ENCODE measurements at places on chromosomes 7 and 10. TPM values are rescaled to one million over a fixed set of nuclear protein-coding genes. Genes with fewer than 3 reads are reported as not detected.

The BTAF1 gene
- total RNA-seq = 24.6 TPM

The SEMA3D gene
- 0.95 TPM for total RNA-seq

The FGFBP3 gene
- 0.72 TPM for total RNA-seq

The KIF11 gene
- total RNA-seq = 19.2 TPM

The AGR3 gene
- not detected for total RNA-seq

The FBXO24 gene
- 0.55 TPM for total RNA-seq

The PLXDC2 gene
- not detected for total RNA-seq

The SPOCK2 gene
- 0.05 TPM for total RNA-seq

The STRIP2 gene
- 12.1 TPM for total RNA-seq

The PRKAR1B gene
- total RNA-seq = 13.9 TPM

The HIPK2 gene
- total RNA-seq = 21.2 TPM

The GRM8 gene
- not detected for total RNA-seq

The LEP gene
- not detected for total RNA-seq

GRCh38 chr10:79266543-79267312, 80.5 kb upstream of the PPIF start:
- DNase-seq = no peak

- DNase-seq = no peak
Observed at GRCh38 chr10:35359056-35359455, 22.7 kb downstream of the CCNY start.

DNA sequence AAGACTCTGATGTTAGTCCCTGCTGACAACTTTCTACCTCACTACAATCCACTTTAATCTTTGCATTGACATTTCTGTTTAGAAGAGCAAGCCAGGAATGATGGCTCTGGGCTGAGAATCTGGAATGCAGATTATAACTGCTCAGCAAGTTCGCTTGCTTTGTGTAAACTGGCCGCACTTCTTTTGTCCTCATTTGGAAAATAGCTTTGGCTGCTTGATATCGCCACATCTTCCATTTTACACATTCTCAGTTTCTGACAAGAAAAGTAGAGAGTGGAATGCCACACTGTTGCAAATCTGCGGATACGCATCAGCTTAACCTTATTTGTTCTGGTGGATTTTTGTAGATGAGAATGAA, 429.8 kb downstream of the KCNMA1 start:
- no peak for DNase-seq

DNA sequence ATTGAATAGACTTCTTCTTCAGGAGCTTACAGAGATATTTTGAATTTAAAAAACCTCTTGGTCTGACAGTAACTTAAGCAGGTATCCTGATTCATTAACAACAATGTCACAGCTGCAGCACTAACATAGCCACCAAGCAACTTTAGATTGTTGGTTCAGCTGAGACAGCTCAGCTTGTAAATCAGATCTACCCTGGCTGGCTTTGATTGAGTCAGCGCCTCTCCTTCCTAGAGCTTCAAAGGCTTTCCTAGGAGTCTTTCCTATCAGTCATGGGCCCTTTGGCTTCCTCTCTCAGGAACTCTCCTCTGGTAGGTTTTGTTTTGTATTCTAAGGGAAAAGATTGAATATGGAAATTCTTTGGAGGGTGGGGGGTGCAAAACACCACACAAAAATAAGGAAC, 70.7 kb upstream of the STEAP4 start:
- no peak for DNase-seq

GRCh38 chr7:1640376-1641172, 29.5 kb upstream of the ELFN1 start:
- peak; percentile 53 for DNase-seq

DNA sequence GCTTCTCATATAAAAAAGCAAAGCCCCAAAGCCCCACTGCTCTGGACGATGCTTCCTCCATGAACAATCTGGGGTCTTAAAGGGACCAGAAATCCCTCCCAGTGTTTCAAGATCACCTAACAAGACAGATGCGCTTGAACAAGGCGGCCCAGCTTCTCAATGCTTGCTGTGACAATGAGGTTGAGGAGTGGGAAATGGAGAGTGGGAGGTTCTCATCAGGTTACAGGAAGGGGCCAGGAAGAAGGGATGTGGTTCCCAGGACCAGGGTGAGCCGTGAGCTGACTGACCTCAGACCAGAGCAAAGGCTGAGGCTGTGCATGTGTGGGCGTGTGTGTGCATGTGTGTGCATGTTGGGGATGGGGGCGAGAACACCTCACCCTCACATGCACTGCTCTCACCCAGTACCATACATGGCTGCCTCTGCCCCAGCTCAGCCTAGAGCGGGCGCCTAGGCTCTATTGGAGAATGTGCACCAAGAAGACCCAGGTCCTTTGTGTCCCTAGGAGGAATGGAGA, 220.8 kb upstream of the GPR26 start:
- no peak for DNase-seq

GRCh38 chr10:91049988-91050360, 129.1 kb upstream of the ANKRD1 start:
- DNase-seq = peak; percentile 1

GRCh38 chr7:117766913-117767312, 106.3 kb downstream of the CTTNBP2 start:
- DNase-seq = no peak

GRCh38 chr7:31564661-31565060, 50.8 kb downstream of the ITPRID1 start:
- DNase-seq = no peak

DNA sequence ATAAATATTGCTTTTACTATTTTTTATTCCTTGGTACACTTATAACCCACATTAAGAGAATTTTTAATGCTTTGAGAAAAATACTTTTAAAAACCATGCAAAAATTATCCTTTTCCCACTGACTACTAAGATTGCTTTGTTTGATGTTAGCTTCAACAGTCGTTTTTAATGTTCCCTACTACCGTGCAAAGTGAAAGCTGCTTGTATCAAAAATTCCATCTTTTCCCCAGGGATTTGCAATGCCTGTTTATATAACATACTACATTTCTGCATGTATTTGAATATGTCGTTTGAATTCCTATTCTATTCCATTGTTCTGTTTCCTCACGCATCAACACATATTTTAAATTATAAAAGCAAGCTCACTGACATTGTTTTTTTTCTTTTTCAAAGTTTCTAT, 54.4 kb downstream of the TFPI2 start:
- peak; percentile 9 for DNase-seq

DNA sequence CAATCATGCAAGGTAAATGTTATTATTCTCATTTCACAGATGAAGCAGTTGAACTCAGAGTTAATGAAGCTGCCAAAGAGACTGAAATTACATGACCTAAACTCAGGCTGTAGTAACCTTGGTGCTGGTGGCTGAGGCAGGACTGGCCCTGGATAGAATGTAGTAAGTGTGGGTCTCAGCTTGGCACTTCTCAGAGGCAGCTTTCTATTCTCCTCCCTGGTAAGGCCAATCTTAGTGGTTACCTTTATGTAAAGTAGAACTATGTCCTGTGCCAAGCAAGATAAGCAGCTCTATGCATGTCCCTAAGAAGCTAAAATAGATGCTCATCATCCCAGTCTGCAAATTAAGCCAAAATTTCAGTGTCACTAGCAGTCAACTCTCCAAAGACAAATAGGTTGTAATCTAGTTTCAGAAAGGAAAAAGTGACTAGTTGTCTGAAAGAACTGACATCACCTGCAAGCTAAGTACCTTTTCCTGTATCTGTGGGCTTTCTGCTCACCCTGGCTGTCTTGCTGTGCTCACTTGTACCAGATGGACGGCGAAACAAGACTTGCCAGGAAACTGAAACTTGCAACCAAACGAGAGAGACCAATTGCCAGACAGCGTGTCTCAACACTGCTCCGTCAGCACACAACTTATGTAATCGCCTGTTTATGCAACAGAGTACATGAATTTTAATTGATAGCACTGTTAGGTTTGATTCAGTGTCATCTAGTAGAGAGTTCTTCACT, 43.7 kb downstream of the CH25H start:
- no peak for DNase-seq

DNA sequence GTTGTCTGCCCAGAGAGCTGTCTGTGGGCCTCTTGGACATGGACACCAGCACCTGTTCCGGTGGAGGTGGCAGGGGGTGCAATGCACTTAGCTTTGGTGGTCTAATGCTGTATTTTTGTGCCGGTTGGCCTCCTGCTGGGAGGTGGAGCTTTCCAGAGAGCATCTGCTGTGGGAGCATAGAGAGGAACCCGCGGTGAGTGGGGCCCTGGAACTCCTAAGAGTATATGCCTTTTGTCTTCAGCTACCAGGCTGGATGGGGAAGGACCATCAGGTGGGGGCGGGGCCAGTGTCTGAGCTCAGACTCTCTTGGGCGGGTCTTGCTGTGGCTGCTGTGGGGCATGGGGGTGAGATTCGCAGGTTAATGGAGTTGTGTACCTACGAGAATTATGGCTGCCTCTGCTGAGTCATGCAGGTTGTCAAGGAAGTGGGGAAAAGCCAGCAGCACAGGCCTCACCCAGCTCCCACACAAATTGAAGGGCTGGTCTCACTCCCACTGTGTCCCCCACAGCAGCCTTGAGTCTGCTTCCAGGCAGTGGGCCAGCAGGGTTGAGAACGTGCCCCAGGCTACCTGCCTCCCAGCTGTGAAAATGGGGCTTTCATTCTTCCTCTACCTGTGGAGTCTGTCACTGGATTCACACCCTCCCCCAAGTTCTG, 29.0 kb downstream of the JAKMIP3 start:
- no peak for DNase-seq

- DNase-seq = no peak
Observed at GRCh38 chr10:69241575-69241974, 21.4 kb downstream of the HKDC1 start.

DNA sequence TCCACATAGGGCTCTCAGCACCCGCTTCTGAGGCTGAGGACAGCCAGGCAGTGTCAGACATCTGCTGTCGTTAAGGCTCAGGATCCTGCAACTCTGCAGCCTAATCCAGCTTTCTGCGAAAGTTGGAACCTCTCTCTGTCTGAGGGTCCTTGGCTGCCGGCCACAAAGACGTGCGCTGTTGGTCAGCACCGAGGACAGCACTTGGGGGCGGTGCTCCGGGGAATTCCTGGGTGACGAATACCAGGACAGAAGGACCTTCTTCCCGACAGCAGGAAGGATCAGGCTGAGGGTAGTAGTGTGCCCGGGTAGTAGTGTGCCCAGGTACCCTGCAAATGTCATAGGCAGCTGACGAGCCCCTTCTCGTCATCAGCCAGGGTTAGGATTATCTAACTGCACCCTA, 16.0 kb upstream of the RASGEF1A start:
- DNase-seq = no peak

- no peak for DNase-seq
Observed at GRCh38 chr7:120052884-120053382, 220.0 kb upstream of the KCND2 start.

DNA sequence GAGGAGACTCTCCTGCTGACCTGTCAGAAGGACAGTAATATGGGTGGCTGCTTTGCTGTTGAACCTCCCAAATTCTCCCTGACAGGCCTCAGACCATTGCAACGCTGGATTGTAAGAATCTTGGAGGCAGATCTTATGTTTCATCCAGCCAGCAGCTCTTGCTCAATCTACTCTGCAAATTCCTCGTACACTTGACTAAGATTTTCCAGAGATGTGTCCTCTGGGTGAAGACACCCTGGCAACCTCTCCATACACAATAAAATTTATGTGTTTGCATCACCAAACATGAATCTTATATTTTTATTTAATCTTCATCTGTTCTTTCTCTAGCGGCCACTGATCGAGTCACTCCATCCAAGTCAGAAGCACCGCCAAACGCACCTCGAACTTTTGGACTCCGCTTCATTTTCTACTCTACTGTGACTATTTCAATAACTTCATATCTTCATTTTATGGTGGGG, 623.1 kb downstream of the ACTR3B start:
- DNase-seq = no peak

DNA sequence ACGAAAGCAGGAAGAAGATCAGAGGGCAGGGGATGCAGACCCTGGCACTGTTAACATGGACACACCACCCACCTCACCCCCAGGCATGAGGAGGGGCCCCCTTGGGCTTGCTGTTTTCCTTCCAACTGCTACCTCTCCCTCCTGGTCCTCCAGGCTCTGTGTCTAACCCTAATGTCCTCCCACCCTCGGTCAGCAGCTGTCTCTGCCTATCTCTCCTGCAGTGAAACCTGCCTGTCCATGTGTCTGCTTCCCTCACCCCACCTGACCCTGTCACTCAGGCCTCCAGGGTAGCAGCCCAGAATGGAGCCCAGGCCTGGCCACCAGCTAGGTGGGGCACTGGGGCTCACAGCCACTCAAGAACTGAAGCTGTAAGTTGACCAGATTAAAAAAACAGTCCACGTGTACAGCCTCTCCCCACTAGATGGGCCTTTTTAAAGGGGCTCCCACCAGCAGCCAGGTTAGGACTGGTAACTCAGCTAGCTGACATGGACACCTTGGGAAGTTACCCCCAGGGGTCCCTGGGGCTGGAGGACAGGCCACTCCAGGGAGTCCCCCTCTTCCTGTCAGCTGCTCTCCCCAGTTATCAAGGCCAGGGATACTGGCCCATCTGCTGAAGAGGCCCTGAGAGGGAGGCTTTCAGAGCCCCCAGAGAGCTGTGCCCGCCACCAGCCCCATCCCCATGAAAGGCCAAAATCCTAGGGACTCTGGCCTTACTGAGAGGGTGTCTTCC, 1.5 kb downstream of the SMARCD3 start:
- DNase-seq = no peak

- no peak for DNase-seq
Observed at GRCh38 chr10:102773320-102773719, 29.6 kb downstream of the WBP1L start.

- no peak for DNase-seq
Observed at GRCh38 chr7:151905353-151905752, 28.4 kb upstream of the PRKAG2 start.

- DNase-seq = no peak
Observed at GRCh38 chr10:13673156-13673555, 86.4 kb downstream of the PRPF18 start.

DNA sequence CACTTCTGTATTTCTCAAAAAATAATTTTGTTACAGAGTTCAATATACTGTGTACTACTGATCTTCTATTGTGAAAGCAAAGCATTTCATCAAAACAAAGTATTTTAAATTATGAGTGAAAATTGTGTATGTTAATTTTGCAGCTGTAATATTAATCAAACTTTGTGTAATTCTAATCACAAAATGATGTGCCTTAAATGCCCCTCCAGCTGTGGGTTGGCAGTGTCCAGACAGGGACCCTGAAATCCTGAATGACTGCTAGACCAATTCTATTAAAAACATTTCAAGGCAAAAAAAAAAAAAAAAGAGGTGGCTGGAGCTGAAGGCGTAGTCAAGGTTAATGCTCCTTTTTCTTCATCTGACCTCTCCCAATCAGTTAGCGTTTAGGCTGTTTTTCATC, 36.2 kb downstream of the SCD start:
- no peak for DNase-seq

GRCh38 chr7:122143376-122143750, 686 bp downstream of the AASS start:
- DNase-seq = peak; percentile 34

GRCh38 chr10:132111871-132112341, 46.2 kb downstream of the JAKMIP3 start:
- no peak for DNase-seq

- no peak for DNase-seq
Observed at GRCh38 chr10:103762916-103763315, 92.5 kb downstream of the SH3PXD2A start.

Data from SK-MEL-5 (cell line).